ENCODE measurements at places on chromosomes 7 and 10. TPM values are rescaled to one million over a fixed set of nuclear protein-coding genes. Genes with fewer than 3 reads are reported as not detected.

DNA sequence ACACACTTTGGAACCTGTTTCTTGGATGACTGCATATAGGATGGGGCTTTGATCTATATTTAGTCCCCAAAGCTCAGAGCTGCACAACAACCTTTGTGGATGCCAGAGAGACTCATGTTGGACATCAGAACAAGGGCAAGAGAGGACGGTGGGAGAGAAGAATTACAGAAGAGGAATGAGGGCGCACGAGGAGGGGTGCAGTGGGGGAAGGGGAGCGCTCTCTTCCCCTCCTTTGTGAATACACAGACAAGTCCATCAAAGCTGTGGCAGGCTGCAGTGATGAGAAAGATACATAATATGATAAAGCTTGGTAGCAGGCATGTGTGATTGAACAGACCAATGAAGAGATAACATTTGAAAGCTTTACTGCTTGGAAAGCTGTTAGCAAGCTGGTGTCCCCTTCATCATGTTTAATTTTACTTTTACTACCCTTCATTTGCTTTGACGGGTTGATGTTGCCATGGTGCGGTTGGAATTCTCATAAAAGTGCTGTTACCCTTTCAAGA lies 857.8 kb downstream of the KCNMA1 start:
- no peak for DNase-seq
- H3K27ac ChIP-seq = no peak overlapping the region
- no peaks in the 10 kb centered on the region for H3K4me1 ChIP-seq
- H3K4me3 ChIP-seq = no peak overlapping the region

DNA sequence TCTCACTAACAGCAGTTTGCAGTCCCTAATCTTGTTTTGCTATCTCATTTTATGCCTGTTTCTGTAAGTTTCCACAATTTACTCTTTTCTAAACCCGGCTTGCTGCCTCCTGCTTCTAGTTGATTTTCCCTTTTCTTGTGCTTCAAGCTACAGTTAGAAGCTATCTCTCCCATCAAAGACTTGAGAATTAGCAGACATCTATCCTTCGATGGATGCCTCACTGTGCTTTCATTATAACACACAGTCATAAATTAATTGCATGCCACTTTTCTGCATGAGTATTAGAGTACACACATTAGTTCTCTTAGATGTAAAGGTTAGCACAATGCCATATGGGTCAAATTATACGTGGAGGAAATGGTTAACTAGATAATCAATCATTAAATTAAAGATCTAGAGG lies 48.7 kb downstream of the SEMA3A start:
- no peaks in the 10 kb centered on the region for H3K27me3 ChIP-seq
- no peaks in the 10 kb centered on the region for H3K4me1 ChIP-seq
- H3K4me3 ChIP-seq = no peak overlapping the region
- H3K36me3 ChIP-seq = no peaks in the 10 kb centered on the region

- H3K4me1 ChIP-seq = no peaks in the 10 kb centered on the region
- no peak overlapping the region for H3K4me3 ChIP-seq
- no peak for DNase-seq
- H3K27ac ChIP-seq = no peak overlapping the region
Measured at GRCh38 chr10:99337311-99337811, 8.2 kb downstream of the CNNM1 start.

The THSD7A gene
- not detected for total RNA-seq

Data from CD4-positive, alpha-beta memory T cell (primary cell).